ENCODE measurements at places on chromosomes 5 and 9.

- DNase-seq = no peak
These were observed 70.9 kb downstream of the TRIO start for GRCh38 chr5:14213813-14214585.

DNA sequence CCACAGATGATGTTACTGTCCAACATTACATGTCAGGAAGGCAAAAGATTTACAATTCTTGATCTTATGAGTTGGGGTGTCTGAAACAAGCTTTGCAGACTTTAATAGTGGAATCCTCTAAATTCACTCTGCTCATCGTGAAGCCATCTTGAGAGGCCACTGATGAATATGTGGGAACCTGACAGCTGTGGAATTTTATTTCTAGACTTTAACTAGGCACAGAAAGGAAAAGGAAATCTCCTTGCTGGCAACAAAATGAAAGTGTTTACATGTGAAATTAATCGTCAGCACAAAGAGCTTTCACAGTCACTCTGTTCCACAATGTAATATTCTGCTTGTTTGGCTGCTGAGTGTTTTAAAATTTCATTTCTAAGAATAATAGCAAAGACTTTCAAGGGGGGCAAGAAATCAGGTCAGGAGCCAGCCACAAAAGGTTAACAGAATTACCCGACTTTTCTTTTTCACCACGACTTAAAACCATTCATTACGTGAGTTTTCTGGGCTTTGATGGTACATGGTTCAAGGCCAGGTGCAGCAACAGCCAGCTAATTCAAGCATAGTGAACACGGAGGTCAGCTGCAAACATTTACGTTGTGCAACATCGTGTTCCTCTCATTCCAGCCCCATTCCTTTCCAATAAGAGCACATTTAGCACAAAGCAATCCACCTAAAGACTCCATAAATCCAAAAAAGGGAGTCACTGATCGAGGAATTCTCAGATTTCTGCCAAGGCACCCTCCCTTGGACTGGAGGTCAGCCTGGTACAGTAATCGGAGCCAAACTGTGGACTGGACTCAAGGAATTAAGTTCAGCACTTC lies 14.6 kb downstream of the NREP start:
- DNase-seq = no peak

GRCh38 chr5:125455041-125455440 lies 708.6 kb upstream of the ZNF608 start:
- no peak for DNase-seq

DNA sequence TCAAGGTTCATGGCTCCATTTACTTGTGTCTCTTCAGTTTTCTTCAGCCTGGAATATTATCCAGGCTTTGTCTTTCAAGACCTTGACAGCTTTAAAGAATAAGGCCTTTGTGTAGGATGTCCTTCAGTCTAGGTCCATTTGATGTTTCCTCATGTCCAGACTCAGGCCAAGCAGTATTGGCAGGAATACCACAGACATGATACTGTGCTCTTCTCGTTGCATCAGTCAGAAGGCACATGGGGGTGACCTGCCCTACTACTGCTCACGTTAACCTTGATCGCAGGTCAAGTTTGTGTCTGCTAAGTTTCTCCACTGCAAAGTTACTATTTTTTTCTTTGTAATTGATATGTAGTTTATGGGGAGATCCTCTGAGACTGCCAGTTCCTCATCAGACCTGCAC lies 88.2 kb downstream of the ERCC6L2 start:
- DNase-seq = no peak

DNA sequence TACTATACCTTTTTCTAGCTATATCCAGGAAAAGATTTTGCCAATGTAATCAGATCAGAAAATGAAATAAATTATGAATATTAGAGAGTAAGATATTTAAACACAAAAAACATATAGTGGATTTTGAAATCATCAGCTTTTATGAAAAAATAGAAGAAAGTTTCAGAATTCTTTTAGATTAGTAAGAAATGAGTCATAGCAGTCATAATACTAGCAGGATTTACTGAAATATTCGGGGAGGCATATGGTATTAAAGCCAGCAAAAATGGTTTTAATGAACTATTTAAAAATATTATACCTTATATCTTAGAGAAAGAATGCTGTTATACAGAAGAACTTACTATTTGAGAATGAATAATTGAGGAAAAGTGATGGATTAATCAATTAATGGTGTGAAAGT lies 303.6 kb upstream of the NUDT12 start:
- DNase-seq = no peak

DNA sequence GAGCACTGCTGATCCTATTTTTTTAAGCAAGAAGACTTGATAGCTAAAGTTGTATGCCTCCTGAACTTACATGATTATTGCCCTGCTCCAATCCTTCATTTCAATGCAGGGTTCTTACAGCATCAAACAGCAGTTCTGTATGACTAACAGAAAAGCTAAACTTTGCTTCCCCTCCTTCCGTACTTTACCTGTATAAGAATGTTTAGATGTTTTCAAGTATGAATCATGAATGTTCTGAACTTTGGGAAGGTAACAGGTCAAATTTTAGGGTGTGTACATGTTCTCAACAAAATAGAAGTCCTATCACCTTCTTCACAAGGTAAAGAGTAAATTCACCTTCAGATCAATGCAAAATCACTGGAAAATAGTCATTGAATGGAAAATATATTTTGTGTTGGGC lies 972.6 kb upstream of the SEMA6A start:
- no peak for DNase-seq

- DNase-seq = no peak
These were observed 15.8 kb downstream of the GABRB2 start for GRCh38 chr5:161530700-161531099.

DNA sequence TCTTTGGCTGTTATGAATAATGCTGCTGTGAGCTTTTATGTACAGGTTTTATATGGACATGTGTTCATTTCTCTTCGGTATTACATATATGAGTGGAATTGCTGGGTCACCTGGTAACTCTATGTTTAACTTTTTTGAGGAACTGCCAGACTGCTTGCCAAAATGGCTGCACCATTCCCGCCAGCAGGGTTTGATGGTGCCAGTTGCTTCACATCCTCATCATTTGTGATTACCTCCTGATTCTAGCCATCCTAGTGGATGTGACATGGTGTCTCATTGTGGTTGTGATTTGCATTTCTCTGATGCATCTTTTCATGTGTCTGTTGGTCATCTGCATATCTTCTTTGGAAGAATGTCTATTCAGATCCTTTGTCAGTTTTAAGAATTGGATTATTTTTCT lies 10.7 kb downstream of the NANS start:
- no peak for DNase-seq

- DNase-seq = no peak
These were observed 49.1 kb downstream of the DOCK2 start for GRCh38 chr5:169686137-169686536.

DNA sequence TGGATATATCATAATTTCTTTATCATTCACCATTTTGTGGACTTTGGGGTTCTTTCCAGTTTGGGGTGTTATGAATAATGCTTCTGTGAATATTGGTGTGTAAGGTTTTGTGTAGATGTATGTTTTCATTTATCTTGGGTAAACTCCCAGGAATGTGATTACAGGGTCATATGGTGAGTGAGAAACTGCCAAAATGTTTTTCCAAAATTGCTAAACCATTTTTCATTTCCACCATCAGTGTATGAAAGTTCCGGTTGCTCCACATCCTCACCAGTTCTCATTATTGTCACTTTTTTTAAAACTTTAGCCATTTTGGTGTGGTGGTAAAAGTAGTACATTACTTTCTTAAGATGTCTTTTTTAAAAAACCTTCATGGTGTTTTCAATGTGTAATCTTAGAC lies 152.9 kb downstream of the NIPBL start:
- no peak for DNase-seq

GRCh38 chr5:175752826-175753535 lies 95.1 kb downstream of the HRH2 start:
- no peak for DNase-seq

- DNase-seq = no peak
These were observed 132.4 kb upstream of the NIPBL start for GRCh38 chr5:36743891-36744772.

- no peak for DNase-seq
These were observed 3.6 kb upstream of the CCNJL start for GRCh38 chr5:160315968-160316367.

- DNase-seq = no peak
These were observed 21.6 kb upstream of the C5orf46 start for GRCh38 chr5:147927901-147928300.

DNA sequence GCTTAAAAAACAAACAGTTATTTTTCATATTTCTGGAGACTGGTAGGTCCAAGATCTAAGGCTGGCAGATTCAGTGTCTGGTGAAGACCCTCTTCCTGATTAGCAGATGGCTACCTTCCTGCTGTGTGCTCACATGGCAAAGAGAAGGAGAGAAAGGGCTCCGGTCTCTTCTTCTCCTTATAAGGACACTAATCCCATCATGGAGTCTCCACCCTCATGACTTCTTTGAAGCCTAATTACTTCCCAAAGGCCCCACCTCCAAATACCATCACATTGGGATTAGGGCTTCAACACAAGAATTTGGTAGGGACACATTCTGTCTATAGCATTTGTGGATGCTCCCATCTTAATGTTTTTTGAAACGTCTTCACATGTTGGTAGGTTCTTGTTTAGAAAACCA lies 391.1 kb downstream of the TMEM161B start:
- DNase-seq = no peak

GRCh38 chr9:70618784-70619183 lies 204.3 kb upstream of the KLF9 start:
- no peak for DNase-seq

GRCh38 chr9:134136118-134136995 lies 475 bp downstream of the WDR5 start:
- peak; percentile 58 for DNase-seq

Data from D341Med (cell line).